ENCODE measurements at places on chromosomes 11 and 22. TPM values are rescaled to one million over a fixed set of nuclear protein-coding genes. Genes with fewer than 3 reads are reported as not detected.

INPP5J gene
- 5.5 TPM for total RNA-seq

NCR3LG1 gene
- 10.1 TPM for total RNA-seq

UBQLN3 gene
- not detected for total RNA-seq

GRCh38 chr11:111735262-111736116, 30.7 kb downstream of the PPP2R1B start:
- peak; percentile 97 for DNase-seq

DNA sequence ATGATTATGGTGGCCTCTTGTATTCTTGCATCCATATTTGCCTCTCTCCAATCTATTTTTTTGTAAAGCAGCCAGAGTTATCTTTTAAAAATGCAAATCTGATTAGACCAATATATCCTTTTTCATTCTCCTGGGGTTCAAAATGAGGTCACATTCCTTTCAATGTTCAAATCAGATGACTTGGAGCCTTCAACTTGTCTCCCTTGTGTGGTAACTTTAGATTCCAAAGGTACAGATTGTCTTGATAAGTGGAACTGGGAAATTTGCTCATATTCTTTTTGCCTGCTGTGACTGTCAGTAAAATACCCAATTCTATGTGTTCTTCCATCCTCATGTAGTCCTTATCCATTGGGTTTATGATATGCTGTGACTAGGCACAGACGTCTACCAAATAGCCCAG, 15.1 kb upstream of the CAPRIN1 start:
- no peak for DNase-seq

- DNase-seq: no peak
These were observed 10.2 kb upstream of the CSNK1E start for GRCh38 chr22:38327396-38327795.

DNA sequence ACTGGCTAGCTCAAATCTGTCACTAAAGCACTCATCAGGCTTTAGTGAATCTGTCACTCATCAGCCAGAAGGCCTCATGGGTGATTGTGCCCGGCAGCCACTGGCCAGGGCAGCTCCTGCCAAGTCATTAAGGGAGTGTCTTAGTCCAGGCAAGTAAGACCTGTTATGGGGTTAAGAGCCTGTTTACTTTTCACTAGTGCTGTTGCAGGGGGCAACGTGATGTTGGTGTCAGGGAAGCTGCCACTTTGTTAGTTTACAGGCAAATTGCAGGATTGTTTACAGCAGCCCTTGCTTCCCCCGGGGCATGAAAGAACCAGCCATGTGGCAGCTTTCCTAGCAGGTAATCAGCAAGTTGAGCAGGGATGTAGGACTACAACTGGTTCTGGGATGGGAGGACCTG, 155.6 kb upstream of the NCAM1 start:
- DNase-seq: no peak

DNA sequence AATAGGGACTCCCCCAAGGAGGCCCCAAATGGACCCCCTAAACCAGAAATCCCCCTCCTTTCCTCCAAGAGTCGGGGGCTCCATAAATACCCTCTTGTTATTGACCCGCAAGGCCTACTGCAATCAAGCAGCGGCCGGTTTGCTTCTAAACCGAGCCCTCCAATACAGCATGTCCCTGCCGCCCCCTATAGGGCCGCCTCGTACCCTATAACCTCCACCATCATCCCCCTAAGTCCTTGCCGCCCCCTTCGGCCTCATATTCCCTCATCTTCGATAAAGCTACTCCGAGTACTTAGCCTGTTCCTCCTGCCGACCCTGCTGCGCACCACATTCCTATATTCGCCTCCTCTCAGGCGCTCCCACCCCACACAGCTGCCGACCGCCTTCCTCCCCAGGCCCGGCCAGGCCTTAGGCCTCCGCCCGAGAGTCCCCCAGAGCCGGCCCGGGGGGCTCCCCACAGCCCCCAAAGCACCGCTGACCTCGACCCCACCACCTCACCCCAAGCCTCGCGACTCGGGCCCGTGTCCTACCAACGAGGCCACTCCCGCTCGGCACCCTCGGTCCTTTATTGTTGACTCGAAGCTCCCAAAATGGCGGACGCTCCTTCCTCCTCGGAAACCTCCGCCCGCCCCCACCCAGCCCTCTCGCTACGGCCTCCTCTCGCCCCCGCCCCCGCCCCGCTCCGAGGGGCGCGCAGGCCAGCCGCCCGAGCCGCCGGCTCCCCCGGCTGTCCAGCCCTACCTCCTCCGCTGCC, 430 bp downstream of the DDX6 start:
- no peak for DNase-seq

DNA sequence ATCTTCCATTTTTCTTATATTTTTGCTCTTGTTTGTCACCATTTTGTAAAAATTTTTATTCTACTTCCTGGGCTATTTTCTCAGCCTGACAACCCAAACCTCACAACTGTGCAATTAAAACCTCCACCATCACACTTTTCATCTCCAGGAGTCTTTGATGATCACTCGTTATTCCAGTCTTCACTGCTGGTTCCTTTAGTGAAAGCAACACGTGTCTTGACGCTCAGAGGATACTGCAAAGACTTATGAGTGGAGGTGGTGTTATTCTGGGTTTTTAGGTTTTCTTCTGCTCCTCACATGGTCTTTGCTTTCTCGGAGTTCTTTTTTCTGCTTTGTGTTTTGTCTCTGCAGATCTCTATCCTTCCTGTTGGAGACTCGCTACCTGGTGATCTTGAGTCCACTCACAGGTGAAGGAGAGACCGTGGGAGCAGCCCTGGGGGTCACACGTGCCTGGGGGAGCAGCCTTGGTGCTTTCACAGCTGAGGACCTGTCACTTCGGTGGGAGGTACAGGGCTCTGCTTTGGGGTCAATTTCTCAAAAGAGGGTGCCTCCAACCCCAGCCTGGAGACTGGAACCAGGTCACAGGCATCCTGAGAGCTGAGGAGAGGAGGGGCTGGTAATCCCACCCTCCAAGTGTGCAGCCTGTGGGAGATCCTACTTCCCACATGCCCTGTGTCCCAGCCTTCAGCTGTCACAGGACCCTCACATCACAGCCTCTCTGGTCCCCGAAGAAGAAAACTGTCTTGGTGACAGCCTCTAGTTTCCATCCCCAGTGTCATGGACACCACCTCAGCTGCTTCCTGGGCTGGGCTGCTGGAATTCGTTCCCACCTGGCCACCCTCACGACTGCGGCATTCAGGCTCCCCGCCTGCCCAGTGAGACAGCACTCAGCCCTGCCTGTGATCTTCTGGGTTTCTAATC, 11.0 kb downstream of the SULT4A1 start:
- DNase-seq: no peak

GRCh38 chr11:83310718-83311117, 24.6 kb upstream of the CCDC90B start:
- no peak for DNase-seq

GRCh38 chr22:46070803-46071450, 79.4 kb upstream of the PPARA start:
- DNase-seq: no peak

GRCh38 chr11:11122749-11123148, 230.3 kb downstream of the CSNK2A3 start:
- DNase-seq: no peak

- DNase-seq: no peak
These were observed 93.3 kb downstream of the SGSM3 start for GRCh38 chr22:40463683-40464082.

GRCh38 chr22:30806391-30806861, 111.8 kb downstream of the OSBP2 start:
- DNase-seq: peak; percentile 14

DNA sequence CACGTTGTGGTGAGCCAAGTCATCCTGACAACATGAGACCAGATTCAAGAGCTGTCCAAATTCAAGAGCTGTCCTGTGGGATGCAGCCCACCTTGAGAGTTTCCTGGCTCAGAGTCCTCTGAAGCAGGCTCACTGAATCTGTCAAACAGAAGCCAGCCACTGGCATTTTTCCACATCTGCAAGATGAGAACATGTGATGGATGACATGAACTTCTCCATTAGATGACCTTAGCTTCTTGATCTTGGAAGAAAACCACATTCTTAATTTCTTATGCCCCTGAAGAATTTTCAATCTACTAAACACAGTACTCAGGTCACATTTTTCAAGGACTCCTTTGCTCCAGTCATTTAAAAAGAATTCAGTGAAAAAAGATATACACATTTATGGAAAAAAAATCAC, 291.0 kb downstream of the GUCY1A2 start:
- no peak for DNase-seq
